ENCODE measurements at places on chromosomes 12 and 14.

DNA sequence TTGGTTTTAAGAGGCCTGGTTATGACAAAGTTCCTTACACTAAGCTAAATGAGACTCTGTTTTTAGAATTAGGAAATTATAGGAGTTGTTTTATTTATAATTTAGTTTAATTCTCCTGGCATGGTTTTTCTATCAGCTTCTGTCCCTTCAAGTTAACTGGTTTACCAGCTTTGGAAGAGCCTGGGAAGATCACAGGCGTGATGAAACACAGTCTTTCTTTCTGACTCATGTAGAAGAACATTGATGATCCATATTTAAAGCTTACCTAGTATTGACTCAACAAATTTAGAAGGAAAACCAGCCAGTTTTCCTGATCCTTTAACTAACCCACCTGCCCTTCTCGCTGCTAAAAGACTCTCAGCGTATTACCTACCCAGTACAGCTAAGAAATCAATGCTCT, 155.2 kb downstream of the TGFB3 start:
- ATAC-seq = no peak

GRCh38 chr12:54590978-54591591, 2.6 kb upstream of the PPP1R1A start:
- ATAC-seq = no peak

DNA sequence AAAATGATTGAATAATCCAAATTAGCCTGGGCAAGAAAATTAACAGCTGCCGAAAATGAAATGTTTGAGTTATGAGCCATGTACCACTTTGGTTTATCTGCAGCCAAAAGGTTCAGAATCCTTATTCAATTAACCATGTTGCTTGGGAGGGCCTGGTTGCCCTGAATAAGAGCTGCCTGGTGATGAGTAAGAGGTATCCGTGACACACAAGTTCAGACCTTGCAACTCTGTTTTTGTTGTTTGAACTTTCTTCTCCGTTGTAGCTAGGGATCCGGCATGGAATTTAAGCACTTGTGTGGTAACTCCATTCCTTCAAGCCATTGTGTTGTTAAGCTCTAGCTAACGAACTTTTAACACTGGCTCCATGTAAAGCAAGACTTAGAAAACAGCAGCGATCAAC, 35.7 kb downstream of the FOXA1 start:
- ATAC-seq = no peak

GRCh38 chr12:102851246-102851645, 65.8 kb downstream of the PAH start:
- no peak for ATAC-seq

DNA sequence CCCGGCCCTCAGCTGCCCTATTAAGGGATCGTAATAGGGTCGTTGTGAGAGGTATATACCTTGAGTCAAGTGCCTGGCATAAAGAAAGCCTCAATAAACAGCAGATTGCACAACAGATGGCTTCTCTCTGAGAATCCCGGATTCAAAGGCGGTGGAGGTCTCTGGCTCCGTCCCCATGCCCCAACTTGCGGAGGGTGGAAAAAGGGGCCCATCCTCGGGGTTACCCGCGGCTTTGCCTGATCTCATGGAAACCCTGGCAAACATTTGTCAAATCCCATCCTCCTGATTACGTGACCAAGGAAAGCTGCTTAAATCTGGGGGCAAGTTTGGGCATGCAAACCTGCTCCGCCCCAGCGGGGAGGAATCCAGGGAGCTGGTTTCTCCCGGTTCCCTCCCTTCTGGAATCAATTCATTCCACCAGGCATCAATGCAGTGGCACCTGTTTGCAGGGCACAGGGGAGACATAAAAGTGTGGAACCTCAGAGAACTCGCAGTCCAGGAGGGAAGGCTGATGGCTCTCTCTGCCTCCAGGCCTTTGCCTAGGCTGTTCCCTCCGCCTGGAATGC, 12.3 kb downstream of the TRPV4 start:
- no peak for ATAC-seq

GRCh38 chr12:66235626-66236281, 46.7 kb downstream of the IRAK3 start:
- no peak for ATAC-seq

DNA sequence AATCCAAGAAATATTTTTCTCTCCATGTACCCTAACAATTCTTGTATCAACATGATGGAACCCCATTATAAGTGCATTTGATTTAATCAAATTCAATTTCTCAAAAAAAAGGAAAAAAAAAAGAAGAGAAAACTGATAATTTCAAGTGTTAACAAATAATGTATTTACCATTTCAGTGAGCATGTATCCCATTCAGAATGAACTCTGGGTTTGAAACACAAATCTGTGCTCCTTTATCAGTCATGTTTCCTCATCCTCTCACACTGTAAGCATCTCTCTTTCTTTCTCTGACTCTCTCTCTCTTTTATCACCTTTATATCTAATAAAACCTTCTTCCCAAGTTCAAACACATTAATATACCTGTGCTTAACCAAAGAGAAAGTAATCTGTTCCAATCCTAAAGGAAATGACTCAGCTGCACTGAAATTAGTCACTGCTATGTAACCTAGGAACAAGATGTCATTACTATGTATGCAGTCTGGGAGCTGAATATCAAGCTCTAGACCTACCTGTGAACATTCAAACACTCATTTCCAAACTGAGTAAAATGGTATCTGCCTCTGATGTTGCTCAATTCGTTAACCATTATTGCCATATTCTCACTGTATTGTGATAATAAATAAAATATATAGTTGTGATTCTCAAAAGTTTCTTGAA, 135.0 kb upstream of the LRIG3 start:
- peak; percentile 79 for ATAC-seq

DNA sequence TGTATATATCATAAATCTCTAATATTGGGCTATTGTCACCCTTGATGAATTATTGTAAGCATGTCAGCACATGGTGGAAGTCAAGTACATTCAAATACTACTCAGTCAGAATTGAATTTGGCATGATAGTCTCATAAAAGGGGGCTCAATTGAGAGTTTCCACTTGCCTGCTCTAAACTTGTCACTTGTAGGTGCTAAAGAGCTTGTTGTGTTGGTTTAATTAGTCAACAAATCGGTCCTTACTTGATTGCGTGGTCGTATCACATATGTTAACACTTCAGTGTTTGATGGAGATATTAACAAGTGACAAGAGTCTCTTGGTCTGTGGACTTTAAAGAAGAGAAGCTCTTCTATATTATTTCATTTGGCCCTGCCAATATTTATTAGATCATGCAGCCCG, 81.1 kb downstream of the NKX2-1 start:
- ATAC-seq = no peak

- no peak for ATAC-seq
These were observed 37.5 kb upstream of the COL2A1 start for GRCh38 chr12:48041591-48042423.

DNA sequence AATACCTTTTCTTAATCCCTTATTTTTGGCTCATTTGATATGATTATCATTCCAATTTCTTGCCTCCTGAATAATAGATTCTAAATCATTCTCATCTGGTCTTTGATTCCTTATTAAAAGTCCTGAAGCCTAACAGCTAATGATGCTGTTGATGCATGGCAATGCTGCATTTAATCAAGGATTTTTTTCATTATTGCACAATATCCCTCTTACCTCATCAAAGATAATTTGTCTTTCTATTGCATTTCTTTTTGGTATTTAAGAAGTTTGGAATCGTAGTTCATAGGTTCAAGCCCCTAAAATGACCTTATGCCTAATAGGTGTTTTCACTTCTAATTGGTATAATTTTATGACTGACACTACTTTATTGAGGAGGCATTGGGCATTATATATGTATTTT, 648.2 kb upstream of the STXBP6 start:
- ATAC-seq = no peak

- peak; percentile 75 for ATAC-seq
These were observed 43.9 kb downstream of the GIT2 start for GRCh38 chr12:109952160-109952858.

DNA sequence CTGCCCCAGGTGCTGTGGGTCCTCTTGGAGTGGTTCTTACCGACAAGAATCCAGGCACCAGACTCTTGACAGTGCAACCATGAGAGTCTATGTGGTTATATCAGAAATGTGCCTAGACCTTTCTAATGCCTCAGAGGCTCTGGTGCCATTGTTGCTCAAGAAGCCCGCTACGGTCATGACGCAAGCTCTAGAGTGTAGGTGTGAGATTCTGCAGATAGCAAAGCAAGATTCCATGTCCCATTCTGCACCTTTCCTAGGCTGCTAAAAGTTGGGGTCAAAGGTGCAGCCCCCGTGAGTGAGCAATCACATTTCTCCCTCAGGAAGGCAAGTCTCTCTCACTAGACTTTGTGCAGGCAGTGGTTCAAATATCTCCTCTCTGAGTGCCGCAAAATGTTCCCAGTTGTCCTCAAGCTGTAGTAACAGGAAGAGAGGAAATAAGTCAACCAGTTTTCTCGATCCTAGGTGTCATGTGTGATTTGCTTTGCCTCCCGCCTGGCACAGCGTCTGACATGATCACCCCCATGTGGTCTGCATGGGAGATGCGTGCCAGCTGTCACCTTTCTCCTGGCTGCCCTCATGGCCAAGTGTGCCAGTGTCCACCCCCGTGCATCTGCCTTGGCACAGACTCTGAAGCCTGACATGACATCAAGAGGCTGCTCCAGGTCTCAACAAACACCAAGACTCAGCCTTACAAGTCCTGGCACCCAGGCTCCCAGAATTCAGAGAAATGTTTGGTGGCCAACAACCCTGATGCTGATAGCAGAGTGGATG, 122.5 kb upstream of the COCH start:
- ATAC-seq = no peak

DNA sequence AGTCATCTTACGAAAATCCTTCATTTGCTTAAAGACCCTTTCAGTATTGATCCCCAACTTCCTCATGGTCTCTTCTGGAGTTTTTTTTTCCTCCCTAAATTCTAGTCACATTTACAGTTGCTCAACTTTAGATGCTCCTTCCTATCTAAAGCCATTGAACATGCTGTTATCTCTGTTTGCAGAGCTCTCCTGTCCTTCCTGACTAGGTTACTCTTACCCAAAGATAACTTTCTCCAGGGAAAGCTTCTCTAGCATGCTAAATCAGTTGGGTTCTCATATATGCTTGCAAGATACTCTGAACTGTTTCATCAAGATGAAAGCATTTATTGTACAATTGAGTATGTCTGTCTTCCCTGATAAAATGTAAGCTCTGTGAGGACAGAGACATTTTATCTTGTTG, 1.8 kb upstream of the RAB21 start:
- ATAC-seq = no peak

DNA sequence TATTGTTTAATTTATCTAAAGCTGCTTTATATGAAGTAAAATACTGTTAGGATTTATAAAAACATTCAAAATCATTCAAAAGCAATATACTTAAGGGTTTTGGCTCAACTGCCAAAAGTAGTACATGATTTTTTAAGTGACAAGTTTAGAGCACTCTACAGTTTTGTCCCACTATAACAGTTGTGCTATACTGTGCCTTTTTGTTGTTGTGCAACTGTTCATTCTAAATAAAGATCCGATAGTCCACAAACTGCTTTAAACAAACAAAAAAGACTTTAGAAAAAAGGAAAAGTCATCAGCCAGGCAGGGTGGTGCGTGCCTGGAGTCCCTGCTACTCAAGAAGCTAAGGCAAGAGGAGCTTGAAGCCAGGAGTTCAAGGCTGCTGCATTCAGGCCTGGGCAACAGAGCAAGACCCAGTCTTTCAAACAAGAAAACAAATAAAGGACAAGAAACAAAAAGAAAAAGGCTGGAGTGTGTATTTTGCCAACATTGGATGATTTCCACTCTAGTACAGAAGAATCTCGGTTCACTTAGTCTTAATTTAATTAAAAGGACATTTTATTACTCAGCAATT, 7.3 kb downstream of the C2CD5 start:
- ATAC-seq = no peak

DNA sequence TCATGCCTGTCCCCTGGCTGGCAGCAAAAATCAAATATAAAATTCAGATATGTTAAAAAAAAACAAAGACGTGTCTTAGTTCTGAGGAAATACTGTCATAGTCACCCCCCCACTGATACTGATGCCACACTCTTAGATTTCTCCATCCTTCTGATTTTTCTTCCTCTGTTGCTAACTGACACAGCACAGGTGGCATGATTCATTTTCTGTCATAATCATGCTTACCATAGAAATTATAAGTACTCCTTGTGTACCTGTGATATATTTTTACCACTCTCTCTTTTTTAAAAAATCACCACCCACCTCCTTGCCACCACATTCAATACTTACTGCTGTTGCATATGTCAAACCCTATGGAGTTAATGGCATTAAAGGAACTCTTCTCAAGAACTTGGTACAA, 209.2 kb downstream of the PPM1H start:
- ATAC-seq = no peak

- no peak for ATAC-seq
These were observed 52.8 kb upstream of the EGLN3 start for GRCh38 chr14:34003691-34004090.

GRCh38 chr12:130957304-130957621, 3.6 kb downstream of the ADGRD1 start:
- no peak for ATAC-seq

GRCh38 chr14:68819260-68819691, 26.4 kb upstream of the ZFP36L1 start:
- peak; percentile 39 for ATAC-seq

GRCh38 chr12:54036620-54037359, 3.9 kb downstream of the HOXC5 start:
- ATAC-seq = no peak
